ENCODE measurements at places on chromosomes 16 and 17. TPM values are rescaled to one million over a fixed set of nuclear protein-coding genes. Genes with fewer than 3 reads are reported as not detected.

KIF18B gene
- 0.08 TPM for total RNA-seq

RECQL5 gene
- total RNA-seq: 22.2 TPM

DNA sequence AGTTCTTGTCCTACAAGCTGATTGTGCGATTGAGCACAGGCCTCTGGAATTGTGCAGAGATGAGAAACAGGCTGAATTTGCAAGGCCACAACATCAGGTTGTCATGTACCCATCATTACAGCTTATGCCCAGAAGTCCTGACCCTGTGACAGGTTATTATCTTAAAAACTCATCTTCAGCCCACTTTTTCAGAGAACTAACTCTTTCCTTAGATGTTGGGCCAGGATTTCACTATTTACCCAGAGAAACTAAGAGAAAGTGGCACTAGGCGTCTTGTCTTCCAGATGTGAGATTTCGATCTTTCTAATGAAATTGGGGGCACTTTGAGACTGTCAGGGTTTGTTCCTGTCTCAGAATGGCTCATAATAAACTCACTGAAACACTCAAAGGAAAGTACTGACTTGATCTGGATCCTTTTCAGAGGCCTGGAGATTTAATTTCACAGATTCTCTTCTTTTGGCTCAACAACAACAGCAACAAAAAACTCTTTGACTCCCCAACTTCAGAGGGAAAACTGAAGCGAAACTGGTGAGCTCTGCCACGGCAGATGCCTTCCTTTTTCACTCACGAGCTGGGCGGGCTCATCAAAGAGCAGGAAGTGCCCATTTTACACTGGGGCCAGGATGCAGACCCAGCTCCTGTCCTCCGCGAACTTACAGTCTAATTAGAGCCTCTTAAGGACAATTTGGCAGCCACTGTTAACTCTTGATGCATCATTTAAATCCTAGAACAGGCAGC is 17.7 kb upstream of the SLC12A3 start:
- DNase-seq: no peak

- DNase-seq: no peak
Observed at GRCh38 chr17:33526717-33527116, 233.6 kb upstream of the ASIC2 start.

FOXL1 gene
- 0.90 TPM for total RNA-seq

LASP1 gene
- total RNA-seq: 65.6 TPM

OXLD1 gene
- 22.2 TPM for total RNA-seq

GRCh38 chr16:75111961-75112733 is 4.4 kb downstream of the LDHD start:
- no peak for DNase-seq

BICDL2 gene
- total RNA-seq: not detected

Data from fibroblast of the aortic adventitia (primary cell).